ENCODE measurements at places on chromosomes 4 and X. TPM values are rescaled to one million over a fixed set of nuclear protein-coding genes. Genes with fewer than 3 reads are reported as not detected.

The FAM9C gene
- not detected for polyA plus RNA-seq

The AP1S2 gene
- polyA plus RNA-seq = 15.6 TPM

The MAMLD1 gene
- polyA plus RNA-seq = 10.0 TPM

The MAGEC1 gene
- not detected for polyA plus RNA-seq

The BTC gene
- 0.65 TPM for polyA plus RNA-seq

The GSX2 gene
- not detected for polyA plus RNA-seq

The CT45A10 gene
- not detected for polyA plus RNA-seq
